ENCODE measurements at places on chromosomes 2 and 18. TPM values are rescaled to one million over a fixed set of nuclear protein-coding genes. Genes with fewer than 3 reads are reported as not detected.

Gene IL1A
- not detected for polyA plus RNA-seq

Gene GPR17
- polyA plus RNA-seq: not detected

Gene TFCP2L1
- polyA plus RNA-seq: 0.65 TPM

Gene SERPINB4
- not detected for polyA plus RNA-seq

Gene SLC5A7
- polyA plus RNA-seq: not detected

- H3K4me1 ChIP-seq: peaks cover 15% of the 10 kb centered on the region
- H3K36me3 ChIP-seq: no peaks in the 10 kb centered on the region
- DNase-seq: peak; percentile 93
- no peak overlapping the region for H3K4me3 ChIP-seq
- peak overlapping the region; percentile 68 for H3K27ac ChIP-seq
These were observed 201.4 kb downstream of the SOCS6 start for GRCh38 chr18:70489986-70490933.

DNA sequence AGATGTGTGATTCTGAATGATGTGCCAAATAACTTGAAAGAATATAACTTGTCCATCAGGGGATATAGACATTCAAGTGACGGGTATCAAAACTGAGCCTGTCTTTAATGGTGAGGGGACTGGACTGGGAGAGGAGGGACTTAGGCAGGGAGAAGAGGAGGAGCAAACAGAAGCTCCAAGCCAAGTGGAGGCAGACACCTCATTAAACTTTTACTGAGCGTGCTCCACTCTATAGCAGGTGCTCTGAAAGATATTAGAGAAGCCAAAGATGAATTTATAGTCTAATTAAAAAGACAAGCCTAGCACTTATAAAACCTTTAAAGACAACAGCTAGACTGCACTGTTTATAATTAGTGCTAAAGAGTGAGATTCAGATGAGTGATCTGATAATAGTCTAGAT is 47.7 kb upstream of the SMAD2 start:
- H3K36me3 ChIP-seq: no peaks in the 10 kb centered on the region
- no peak overlapping the region for H3K4me3 ChIP-seq
- peaks cover 4% of the 10 kb centered on the region for H3K4me1 ChIP-seq
- no peak for DNase-seq

GRCh38 chr2:75407038-75407530 is 153.7 kb downstream of the EVA1A start:
- DNase-seq: no peak
- H3K4me3 ChIP-seq: no peak overlapping the region
- no peaks in the 10 kb centered on the region for H3K36me3 ChIP-seq
- peaks cover 12% of the 10 kb centered on the region for H3K27me3 ChIP-seq
- no peaks in the 10 kb centered on the region for H3K4me1 ChIP-seq

GRCh38 chr2:23009545-23010149 is 375.3 kb upstream of the KLHL29 start:
- H3K36me3 ChIP-seq: no peaks in the 10 kb centered on the region
- H3K4me1 ChIP-seq: no peaks in the 10 kb centered on the region
- H3K27me3 ChIP-seq: no peaks in the 10 kb centered on the region
- no peak overlapping the region for H3K4me3 ChIP-seq
- no peak for DNase-seq
- H3K27ac ChIP-seq: no peak overlapping the region
